ENCODE measurements at places on chromosomes 2 and 18.

GRCh38 chr2:223247136-223247535, 195.1 kb downstream of the KCNE4 start:
- DNase-seq, result no peak

DNA sequence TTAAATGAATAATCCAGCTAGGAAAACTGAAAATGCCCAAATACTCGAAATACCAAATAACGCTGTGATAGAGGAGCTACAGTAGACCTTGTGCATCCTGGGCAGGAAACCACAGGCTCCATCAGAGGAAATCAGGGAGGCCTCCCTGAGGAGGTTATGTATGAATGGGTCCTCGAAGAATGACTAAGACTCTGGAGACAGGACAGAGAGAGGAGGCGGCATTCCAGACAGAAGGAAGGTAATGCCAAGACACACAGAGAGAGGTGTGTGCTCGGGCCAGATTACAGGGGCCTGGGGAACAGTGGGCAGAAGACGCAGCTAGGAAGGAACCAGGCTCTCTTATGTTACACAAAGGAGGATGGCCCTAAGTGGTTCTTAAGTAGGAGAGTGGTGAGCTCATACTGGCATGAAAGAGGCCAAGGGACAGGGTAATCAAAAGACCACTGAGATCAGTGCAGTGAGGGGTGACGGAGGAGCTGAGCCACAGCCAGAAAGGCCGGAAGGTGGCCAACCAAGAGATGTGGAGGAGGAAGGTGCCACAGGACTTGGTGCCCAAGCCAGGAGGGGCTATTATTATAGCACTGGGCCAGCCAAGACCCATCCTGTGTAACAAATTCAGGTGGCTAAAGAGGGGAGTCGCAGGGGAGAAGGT, 9.9 kb downstream of the ST3GAL5 start:
- no peak for DNase-seq

DNA sequence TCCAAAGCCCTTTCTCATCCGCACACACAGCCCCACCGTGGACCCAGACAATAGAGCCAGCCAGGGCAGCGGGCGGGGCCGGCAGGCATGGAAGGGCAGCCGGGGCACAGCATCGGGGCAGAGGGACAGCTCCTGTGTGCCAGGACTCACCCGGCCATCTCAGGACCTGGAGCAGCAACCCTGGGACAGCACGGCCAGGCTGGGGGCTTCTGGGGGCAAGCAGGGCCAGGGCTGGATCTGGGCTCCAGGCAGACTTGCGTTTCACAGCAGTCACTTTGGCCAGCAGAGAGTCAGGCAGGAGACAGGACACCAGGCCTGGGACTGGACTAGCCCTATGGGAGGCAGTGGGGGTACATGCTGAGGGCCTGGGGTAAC, 15.5 kb downstream of the ANO7 start:
- DNase-seq, result no peak

GRCh38 chr18:13914756-13915155, 580 bp downstream of the MC2R start:
- no peak for DNase-seq

GRCh38 chr2:41600460-41600859, 447.4 kb upstream of the PKDCC start:
- no peak for DNase-seq

- no peak for DNase-seq
Observed at GRCh38 chr2:238494573-238494961, 67.8 kb downstream of the ASB1 start.

All from stimulated activated CD8-positive, alpha-beta memory T cell treated with anti-CD3 and anti-CD28 coated beads, Interleukin-7, amount 100 ng/mL, for 1 hour (primary cell).